ENCODE measurements at places on chromosomes 13 and 19.

GRCh38 chr19:29550896-29551295 lies 25.1 kb downstream of the VSTM2B start:
- no peak for DNase-seq

DNA sequence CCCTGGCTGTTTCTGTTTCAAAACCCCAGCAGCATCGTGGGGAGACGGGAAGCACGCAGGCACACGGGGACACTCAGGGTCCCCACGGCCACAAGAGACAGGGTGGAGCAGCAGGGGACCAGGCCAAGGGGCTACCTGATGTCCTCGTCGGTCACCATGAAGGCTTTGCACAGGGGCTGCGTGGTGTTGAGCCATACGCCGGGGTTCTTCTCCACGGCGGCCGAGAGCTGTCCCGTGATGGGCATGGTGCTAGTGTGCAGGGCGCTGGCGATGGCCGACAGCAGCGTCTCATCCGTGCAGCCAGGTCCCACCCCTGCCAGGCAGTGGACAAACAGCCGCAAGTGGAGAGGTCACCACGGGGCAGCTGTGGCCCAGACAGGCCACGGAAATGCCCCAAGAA lies 11.7 kb downstream of the MBD3 start:
- DNase-seq = no peak

- DNase-seq = no peak
Measured at GRCh38 chr19:42563352-42564210, 31.1 kb downstream of the CEACAM8 start.

DNA sequence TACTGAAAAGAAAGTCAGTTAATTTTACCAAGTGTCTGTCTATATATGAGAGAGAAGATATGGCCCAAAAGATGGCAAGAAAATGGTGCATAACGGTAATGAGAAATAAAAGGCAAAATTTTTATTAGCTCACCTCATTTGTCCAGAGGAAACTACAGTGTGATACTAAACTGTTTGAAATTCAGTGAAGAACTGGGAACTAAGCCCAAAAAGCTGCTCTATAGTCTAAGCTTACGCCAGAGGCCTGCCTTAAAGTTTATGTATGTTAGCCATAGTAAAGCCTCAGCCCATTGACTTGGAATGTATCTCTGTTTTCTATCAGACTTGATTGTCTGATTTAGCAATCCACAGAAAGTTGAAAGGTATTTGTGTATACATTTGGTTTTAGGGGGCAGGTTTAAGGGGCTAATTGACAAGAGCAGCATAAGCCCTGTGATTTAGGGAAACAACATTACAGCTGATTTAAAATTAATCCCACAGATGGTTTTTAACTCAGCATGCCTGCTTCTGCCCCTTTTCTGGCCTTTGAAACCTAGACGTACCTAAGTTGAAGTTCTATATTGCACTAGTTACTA lies 91.0 kb upstream of the MAB21L1 start:
- no peak for DNase-seq

DNA sequence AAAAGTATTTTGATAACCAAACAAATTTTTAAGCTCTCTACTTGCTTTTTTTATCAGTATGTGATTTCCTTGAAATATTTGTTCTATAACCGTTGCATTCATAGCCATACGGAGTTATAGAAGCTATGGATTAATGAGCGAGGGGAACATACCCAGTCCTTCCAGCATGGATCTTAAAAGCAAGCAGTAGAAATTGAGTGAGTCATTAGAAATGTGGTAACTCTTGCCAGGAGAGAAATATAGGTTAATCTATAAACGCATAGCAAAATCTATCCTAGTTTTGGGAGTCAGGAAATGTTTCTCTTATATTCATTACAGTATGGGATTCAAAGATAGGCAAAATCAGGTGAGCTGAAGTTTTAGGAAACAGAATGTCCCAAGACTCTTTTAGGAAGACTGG lies 507.4 kb downstream of the DACH1 start:
- no peak for DNase-seq

GRCh38 chr19:35293808-35294207 lies 1.8 kb downstream of the MAG start:
- DNase-seq = no peak

- no peak for DNase-seq
Measured at GRCh38 chr19:2168619-2169424, 5.1 kb downstream of the DOT1L start.

- DNase-seq = no peak
Measured at GRCh38 chr13:114226088-114226487, 8.6 kb upstream of the CDC16 start.

DNA sequence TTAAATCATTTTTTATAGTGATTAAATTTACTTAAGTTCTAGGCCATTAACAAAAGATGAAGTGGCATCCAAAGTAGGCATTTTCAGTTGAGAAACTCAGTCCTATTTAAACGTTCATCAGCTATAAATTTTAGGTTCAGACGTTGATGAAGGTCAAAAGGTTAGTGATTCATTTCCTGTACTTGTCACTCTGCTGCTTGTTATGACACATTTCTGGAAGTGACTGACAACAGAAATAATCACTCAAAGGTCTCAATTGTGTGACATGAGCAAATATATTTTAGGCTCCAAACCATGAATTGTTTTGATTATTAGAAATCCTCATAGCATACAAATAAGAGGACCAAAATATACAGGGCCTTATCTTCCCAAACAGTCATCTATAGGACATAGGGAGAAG lies 10.3 kb upstream of the EDNRB start:
- no peak for DNase-seq

DNA sequence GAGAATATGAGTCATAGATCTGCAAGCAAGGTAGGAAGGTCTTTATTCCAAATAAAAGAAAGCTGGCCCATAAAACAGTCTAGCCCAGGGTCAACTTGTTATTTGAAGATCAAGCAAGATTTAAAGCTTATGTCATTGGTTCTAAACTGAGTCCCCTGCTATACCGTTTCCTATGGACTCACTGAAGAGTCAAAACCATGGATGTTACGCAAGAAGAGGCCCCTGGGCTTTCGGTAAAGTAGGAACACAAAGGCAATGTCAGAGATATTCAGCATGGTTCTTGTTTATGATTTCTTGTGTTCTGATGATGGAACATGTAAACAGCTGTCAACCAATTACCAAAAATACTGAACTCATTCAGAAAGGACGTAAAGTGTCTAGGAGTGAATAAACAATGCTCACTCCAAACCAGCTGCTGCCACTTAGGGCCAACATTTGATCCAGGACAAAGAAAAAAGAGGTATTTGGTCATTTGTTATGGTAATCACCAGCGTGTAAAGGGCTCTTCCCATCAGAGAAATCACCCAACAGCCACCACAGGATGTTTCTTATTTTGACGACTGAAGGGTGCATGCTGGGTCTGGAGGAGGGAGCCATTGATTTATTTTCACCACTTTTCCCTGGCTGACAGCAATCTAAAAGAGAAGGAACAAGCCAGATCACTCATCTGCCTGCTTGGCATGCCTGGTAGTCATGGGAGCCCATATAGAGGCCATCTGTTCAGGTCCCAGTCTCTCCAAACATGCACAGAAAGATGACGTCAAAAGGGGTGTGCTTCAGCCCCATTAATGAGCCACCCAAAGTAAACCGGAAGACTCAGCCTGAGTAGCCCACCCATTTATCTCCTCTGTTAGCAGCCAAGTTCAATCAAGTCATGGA lies 68.3 kb downstream of the FGF14 start:
- peak; percentile 54 for DNase-seq

DNA sequence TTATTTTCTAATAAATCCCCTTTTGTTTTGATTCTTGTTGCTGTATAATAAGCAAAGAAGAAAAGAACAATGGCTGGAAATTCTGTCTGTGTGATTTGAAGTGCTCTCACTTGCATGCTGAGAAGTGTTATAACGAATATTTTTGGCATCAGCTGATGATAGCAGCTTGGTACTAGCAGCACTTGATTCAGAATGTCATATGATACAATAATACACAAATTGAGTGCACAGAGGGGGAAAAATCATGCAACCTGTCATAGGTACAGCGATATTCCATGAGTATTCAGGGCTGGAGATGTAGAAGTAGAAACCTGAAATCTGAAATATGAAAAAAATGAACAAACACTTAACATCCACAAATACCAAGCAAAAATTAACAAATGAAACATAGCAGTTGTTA lies 108.1 kb downstream of the FGF14 start:
- DNase-seq = no peak

DNA sequence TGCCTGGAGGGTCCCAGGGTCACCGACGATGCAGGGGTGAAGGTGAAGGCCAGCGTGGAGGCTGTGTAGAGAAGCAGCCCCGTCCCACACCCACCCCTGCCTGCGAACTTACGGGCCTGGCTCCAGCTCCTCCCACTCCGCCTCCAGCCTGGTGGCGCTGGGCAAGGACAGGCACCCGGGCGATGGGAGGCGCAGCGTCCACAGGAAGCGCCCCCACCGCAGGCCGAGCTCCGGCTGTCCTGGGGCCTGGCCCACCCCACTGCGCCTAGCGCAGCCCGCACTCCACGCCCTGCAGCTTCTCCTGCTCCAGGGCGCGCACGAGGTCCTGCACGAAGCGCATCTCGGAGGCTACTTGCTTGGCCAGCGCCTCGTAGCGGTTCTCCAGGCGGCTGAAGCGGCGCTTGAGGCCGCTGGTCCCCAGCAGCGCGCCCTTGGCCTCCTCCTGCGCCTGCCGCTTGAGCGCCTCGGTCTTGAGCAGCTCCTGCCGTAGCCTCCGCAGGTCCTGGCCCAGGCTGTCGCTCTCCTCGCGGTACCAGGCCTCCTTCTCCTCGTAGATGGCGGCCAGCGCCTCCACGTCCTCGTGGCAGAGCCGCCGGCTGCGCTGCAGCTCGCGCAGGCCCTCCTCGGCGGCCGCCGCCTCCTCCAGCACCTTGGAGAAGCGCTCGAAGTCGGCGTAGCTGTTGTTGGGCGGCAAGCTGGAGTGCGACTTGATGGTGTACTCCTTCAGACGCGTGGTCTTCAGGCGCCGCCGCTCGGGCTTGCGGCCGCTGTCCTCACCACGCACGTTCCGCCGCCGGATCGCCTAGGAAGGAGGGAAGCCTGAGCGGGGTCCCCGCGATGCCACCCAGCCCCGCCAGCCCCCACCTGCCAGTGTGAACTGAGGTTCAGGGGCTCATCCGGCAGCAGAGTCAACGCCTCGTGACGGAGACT lies 11.8 kb downstream of the DAPK3 start:
- DNase-seq = no peak

- DNase-seq = no peak
Measured at GRCh38 chr13:30431269-30431940, 9.1 kb downstream of the UBE2L5 start.

- DNase-seq = no peak
Measured at GRCh38 chr19:40666803-40667438, 23.5 kb downstream of the NUMBL start.

DNA sequence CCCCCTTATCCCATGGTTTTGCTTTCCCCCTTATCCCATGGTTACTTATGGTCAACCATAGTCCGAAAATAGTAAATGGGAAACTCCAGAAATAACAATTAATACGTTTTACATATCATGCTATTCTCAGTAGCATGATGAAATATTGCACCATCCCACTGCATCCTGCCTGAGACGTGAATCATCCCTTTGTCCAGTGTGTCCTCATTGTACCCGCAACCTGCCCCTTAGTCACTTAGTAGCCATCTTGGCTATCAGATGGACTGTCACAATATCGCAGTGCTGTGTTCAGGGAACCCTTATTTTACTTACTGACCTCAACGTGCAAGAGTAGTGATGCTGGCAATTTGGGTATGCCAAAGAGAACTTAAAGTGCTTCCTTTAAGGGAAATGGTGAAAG lies 10.5 kb upstream of the NBEA start:
- DNase-seq = no peak

DNA sequence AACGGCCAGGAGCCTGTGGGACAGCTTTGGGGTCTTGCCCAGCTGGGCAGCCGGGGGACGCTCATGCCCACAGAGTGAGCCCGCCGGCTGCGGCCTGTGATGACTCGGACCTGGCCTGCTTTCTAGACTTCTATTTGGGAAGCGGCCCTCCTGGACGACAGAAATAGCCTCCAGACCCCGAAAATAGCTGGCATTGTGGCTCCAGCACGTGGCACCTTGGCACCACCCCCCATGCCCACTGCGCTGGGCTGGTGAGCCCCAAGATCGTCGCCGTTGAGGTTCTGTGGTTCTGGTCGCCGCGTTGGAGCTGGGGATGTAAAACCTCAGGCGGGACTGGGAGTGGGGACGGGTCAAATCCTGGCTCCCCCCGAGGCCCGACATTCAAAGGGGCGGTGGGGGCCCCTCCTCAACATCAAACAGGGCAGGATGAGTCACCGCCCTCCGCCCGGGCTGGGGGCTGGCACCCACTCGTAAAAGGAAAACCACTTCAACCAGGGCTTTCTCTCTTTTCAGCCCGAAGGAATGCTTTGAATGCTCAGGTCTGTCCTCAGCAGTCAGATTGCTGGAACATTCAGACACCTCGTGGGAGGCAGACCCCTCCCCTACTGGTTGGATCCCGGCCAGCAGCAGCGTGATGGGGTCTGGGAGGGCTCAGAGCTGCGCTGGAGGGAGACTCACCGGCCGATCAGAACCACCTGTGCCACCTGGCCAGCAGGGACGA lies 42.1 kb downstream of the GADD45B start:
- no peak for DNase-seq

DNA sequence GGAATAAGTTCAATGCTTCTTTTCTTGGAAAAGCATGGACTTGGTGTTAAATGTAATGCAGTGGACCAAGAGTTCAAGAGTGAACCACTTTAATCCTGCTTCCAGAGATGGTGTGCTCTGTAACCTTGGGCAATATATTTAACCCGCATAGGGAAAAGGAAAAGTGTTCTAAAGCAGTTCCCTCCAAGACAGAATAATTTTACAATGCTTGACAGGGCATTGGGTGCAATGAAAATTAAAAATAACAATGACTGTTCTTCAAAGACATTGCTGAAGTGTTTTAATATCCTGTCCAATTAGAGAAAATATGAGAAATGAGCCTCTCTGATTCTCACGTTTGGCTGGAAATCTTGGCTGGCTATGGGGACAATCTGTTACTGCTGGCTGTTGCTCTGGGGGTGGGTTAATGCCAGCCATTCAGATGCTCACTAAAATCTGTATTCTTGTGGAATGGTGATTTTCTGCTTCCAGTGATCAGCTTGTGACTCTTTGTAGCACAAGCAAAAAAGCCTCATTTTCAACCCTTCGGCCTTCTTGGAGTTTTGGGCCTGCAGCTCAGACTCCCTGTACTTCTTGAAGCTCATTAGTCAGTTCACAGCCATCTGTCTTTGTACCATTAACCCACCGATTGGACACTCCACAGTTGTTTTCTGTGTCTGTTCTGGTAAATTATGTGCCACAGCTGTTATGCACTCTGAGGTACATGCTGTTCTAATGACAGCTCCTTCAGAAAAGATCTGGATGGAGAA lies 310.6 kb downstream of the LMO7 start:
- DNase-seq = no peak

GRCh38 chr19:50607874-50608785 lies 31.6 kb downstream of the SYT3 start:
- DNase-seq = no peak

GRCh38 chr19:56312787-56313657 lies 1.6 kb downstream of the ZSCAN5A start:
- no peak for DNase-seq

- DNase-seq = no peak
Measured at GRCh38 chr13:80685942-80686341, 345.0 kb upstream of the SPRY2 start.

GRCh38 chr19:47063874-47064273 lies 15.4 kb upstream of the TMEM160 start:
- DNase-seq = no peak

All from NCI-H774 (cell line).